ENCODE measurements at places on chromosomes 1 and 21. TPM values are rescaled to one million over a fixed set of nuclear protein-coding genes. Genes with fewer than 3 reads are reported as not detected.

The NAV1 gene
- 79.7 TPM for total RNA-seq

DNA sequence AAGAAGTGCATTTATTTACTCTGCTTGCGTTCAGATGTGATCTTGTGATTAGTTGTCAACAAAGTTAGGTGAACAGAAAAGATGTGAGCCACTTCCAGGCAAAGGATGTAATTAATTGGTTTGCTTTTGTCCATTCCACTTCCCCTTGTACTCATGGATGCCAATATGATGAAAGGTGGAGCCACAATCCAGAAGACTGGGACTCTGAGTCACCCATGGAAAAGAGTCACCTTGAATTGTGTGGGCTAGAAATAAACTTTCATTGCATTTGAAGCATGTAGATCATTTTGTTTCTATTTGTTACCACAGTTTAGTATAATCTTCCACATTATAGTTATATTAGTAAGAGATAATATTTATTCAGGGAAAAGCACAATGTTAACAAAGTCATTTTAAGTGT lies 684.2 kb downstream of the LTN1 start:
- DNase-seq: peak; percentile 38

The NIT1 gene
- total RNA-seq: 25.6 TPM

The DYRK3 gene
- total RNA-seq: 8.7 TPM

GRCh38 chr1:89910780-89911179 lies 84.1 kb upstream of the ZNF326 start:
- peak; percentile 90 for DNase-seq

- DNase-seq: no peak
Observed at GRCh38 chr1:169584483-169585144, 1.7 kb downstream of the F5 start.

- no peak for DNase-seq
Observed at GRCh38 chr1:234526922-234527321, 47.9 kb upstream of the TARBP1 start.

DNA sequence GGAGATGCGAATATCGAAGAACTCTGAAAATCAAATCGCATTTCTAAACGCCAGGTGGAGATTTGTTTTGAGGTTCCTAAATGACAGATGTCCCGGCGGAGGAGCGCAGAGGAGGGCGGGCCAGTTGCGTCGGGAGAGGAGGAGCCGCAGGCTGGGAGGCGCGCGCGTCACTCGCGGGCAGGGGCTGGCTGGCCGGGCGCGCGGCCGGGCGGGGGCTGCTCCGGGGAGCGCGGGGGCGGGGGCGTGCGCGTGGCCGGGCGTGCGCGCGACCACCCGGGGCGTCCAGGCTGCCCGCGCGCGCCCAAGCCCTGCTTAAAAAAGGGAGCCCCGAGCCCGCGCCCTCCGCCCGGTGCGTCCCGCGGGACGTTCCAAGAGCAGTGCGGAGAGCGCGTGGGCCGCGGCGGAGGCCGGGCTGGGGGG lies 47.3 kb downstream of the H3-3A start:
- peak; percentile 62 for DNase-seq

The PLEKHN1 gene
- 2.4 TPM for total RNA-seq

DNA sequence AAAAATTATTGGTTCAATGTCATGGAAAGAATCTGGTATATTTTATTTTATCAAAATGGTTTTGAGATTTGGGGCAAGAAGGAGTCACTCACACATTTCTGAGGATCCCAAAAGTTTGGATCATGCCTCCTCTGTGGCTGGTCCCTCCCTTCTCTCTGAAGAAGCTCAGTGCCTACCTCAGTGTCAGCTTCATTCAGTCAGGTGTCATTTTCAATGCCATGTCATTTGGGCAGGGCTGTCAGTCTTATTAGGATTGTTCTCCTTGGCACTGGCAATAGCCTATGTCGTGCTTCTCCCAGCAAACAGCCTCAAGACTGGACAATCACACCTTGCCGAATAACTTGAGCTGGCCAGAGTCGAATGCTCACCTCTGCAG lies 264.5 kb upstream of the CAMK1G start:
- no peak for DNase-seq

- DNase-seq: peak; percentile 26
Observed at GRCh38 chr21:43880111-43880985, 15.3 kb downstream of the AGPAT3 start.

- DNase-seq: no peak
Observed at GRCh38 chr1:185315445-185316071, 1.5 kb downstream of the IVNS1ABP start.

Measured in astrocyte (in vitro differentiated cells and primary cell).